Forelimb muscle (tissue), 1 donor: ENCODE measurements at places on chromosomes 13 and 19. TPM values are rescaled to one million over a fixed set of nuclear protein-coding genes. Genes with fewer than 3 reads are reported as not detected.

Gene CERS1
- 40.8 TPM for polyA plus RNA-seq

GRCh38 chr13:74466864-74467263 is 332.7 kb upstream of the KLF12 start:
- DNase-seq: no peak

Gene CLDND2
- polyA plus RNA-seq: 1.1 TPM

DNA sequence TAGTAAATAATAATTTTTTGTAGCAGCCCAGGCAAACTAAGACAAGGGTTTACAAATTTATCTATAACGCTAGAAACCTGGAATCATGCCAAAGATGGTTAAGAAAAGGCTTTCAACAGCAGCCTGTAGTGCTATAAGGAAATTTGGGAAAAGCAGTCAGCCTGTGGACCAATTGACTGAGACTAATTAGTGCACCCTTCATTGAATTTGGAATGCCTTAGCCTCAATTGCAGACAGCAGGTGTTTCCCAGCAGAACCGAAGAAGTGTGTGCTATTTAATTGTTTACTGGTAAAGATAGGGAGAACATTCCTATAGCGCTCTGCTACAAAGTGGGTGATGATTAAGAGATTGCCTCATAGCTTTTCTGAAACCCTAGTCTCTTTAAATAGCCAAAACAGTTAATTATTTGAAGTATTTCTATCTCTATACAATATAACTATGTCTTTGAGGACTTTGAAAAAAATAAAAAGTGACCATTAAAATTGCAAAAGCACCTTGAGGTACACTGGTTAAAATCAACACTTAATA is 1884.3 kb upstream of the PCDH20 start:
- DNase-seq: no peak

- no peak for DNase-seq
Observed at GRCh38 chr13:109646423-109646822, 140.0 kb downstream of the IRS2 start.

Gene ZNF568
- polyA plus RNA-seq: 40.2 TPM

GRCh38 chr13:112105892-112106291 is 38.9 kb downstream of the SOX1 start:
- no peak for DNase-seq
